Stimulated activated CD8-positive, alpha-beta memory T cell treated with anti-CD3 and anti-CD28 coated beads, Interleukin-2, amount 100 ng/mL, for 1 hour (primary cell): ENCODE measurements at places on chromosomes 6 and 20.

DNA sequence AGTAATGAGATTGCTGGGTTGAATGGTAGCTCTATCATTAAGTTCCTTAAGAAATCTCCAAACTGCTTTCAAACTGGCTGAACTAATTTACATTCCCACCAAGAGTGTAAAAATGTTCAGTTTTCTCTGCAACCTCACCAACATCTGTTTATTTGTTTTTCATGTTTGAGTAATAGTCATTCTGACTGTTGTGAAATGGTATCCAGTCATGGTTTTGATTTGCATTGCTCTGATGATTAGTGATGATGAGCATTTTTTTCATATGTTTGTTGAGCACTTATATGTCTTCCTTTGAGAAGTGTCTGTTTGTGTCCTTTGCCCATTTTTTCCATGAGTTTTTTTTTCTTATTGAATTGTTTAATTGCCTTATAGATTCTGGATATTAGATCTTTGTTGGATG is 24.9 kb downstream of the DEFB125 start:
- DNase-seq, result no peak

DNA sequence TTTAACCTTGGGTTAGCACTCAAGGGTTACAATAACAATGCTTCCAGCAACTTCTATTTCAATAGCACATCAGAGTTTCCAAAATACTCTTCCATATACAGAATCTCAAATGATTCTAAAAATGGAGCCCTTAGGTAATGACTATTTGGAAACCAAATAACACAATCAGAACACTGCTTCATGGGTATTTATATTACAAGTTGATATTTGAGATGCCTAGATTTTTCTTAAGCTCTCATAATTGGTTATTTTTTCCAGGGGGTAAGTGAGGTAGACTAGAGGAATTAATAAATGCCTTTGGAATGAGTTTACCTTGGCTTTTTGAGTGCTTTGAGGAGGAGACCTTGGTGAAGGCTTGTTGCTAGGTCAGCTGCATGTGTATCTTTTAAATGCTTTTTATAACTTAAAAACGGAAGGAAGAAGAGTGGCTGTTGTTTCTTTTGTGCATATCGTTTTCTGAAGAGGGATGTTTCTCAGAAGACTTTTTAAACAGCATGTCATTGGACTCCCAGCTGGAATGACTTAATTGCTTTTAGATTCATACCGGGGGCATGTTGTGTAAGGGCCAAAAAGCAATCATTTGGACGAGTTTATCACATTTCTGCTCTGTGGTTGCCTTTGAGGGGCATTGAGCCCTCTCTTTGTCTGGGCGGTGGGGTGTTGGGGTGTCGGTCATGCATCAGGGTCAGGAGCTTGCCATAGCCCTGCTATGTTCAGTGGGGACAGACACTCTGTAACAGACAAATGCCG is 186.0 kb downstream of the DTNBP1 start:
- no peak for DNase-seq

GRCh38 chr6:69069881-69070280 is 434.8 kb downstream of the ADGRB3 start:
- no peak for DNase-seq

DNA sequence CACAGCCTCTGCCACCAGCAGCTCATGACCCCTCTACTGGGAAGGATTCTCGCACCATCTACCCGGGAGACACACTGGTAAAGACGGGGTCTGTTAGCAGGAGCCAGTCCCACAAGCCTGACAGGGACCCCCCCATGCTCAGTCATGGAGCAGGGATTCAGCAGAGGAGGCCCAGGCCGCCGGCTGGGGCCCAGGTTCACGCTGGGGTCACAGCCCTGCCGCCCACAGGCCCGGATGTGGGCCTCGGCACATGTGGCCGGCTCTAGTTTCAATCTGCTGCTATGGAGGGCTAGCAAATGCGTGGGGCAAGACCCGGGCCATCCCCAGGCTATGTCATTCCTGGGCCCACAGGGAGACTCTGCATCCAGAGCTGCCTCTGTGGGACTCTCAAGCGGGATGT is 25.1 kb downstream of the PXDC1 start:
- no peak for DNase-seq

DNA sequence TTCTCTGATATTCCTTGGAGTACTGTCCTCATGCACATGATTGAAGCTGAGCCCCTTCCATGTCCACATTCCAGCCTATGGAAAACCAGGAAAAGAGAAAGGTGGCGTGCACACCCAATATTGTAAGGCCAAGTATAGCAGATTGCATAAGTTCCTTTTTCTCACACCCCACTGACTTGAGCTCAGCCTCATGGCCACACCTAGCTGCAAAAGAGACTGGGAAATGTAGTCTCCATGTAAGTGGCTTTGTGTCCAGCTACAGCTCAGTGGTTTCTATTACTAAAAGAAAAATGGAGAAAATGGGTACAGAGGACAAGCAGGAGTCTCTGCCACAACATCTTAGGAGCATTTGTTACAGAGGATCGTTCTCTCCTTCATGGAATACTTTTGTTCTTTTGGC is 10.8 kb upstream of the UST start:
- no peak for DNase-seq
